ENCODE measurements at places on chromosomes 7 and 10. TPM values are rescaled to one million over a fixed set of nuclear protein-coding genes. Genes with fewer than 3 reads are reported as not detected.

Gene HOXA10
- total RNA-seq: not detected

Gene ZNF479
- total RNA-seq: not detected

Gene C10orf120
- total RNA-seq: not detected

DNA sequence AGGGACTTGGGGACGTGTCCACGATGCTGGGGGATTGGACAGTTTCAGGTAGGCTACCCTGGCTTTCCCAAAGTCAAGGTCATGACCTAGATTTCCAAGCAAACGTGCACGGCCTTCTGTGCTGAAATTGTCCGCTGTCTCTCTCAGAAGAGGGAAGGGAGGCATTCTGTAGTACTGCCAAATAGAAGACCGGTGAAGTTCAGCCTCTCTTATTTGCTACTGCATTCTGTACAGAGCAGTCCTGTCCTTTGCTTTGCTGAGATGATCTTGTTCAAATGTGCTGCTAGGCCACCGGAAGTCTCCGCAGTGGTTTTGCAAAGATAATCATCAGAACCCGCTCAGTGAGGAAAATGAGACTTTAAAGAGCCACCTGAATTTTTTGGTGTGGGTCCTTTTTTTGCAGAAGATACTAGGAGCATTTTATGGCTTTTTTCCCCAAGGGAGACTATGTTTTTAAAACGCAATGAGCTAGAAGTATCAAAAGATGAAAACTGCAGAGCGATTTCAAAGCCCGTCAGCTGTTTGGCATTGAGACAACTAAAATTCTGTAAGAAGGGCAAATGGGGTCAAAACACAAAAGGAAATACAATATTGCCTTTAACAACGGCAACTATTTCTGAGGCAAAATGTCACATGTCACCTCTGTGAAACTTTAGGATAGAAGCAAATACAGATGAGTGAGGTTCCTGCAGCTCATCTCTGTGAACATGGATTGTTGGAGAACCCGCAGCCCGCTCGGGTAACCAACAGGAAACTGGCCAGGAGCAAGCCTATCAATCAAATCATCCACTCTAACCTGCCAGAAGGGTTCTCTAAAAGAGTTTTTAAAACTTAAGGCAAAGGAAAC is 1.3 kb upstream of the NMT2 start:
- DNase-seq: no peak

DNA sequence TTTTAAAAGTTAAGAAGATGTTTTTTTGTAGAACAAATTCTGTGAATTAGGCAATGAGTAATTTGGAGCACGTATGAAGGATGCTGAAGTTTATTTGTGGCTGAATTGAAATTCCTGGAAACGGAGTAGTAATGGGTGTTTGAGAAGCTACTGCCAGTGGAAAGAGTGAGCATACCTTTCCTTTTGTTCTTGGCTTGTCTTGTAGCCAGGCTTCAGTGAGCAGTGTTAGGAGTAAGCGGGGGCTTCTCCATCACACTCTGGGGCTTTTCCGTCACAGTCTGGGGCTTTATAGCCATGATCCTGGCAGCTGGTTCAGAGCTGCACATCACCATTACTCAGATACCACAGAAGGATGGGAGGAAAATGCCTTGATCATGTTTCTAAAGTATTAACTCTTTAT is 32.3 kb downstream of the GARS1 start:
- DNase-seq: no peak

- no peak for DNase-seq
Measured at GRCh38 chr7:44320141-44320540, 5.3 kb downstream of the CAMK2B start.

- no peak for DNase-seq
Measured at GRCh38 chr10:125029584-125030242, 87.8 kb downstream of the ZRANB1 start.

DNA sequence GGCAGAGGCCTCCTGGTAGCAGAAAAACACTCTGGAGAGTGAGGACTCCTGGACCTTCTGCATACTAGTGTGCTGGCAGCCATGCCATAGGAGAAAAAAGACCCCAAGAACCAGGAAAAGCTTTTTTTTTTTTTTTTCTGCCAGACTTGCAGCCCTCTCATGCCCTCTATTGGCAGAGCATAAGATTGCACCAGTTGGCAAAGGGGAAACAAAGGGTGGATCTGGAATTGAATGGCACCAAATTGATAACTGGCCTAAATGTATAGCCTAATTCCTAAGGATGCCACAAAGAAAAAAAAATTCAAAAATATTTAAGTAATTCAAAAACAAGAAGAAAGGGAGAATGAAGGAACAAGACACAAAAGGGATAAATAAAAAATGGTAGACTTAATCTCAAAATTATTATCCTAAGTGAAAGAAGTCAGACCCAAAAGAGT is 112.5 kb upstream of the GHITM start:
- no peak for DNase-seq

DNA sequence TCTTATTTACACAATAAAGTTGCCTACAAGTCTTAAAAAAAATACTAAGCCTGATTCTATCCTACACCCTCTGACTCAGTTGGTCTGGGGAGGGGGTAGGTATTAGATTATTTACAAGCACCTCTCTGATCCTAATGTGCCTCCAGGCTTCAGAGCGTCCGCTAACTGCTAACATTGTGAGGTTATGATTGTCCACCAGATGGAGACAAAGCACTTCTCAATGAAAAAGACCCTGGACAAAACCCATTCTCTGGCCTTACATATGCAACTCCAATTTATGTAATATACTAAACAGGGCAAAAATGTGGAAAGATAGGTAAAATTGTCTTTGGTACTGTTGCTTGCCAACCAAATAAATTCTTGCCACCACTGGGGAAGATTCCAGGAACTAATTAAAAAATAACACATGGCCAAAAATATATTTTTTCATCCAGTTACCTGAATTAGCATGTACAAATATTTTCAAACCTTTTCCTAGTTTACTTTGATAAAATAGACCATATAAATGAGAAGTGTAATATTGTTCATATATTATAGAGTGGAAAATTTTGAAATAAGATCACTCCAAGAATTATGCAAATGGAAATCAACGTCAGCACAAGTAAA is 92.4 kb downstream of the KIF20B start:
- no peak for DNase-seq

DNA sequence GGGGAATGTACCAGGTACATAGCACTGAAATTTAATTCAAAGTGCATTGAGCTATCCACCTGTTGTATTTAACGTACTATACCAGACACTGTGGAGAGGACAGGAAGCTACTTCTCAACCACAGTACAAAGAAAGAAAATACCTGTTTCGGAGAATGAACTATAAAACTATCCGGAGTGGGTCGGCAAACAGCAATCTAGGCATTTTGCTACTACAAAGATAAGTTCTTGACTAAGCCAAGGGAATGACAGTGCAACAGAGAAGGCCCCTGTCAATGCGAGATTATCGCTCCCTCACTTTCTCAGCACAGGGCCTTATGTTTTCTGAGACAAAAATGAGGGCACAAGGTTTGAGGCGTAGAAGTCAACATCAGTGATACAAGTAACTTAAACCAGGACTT is 27.4 kb downstream of the SFMBT2 start:
- no peak for DNase-seq

GRCh38 chr7:35032166-35032565 is 5.1 kb downstream of the DPY19L1 start:
- no peak for DNase-seq

DNA sequence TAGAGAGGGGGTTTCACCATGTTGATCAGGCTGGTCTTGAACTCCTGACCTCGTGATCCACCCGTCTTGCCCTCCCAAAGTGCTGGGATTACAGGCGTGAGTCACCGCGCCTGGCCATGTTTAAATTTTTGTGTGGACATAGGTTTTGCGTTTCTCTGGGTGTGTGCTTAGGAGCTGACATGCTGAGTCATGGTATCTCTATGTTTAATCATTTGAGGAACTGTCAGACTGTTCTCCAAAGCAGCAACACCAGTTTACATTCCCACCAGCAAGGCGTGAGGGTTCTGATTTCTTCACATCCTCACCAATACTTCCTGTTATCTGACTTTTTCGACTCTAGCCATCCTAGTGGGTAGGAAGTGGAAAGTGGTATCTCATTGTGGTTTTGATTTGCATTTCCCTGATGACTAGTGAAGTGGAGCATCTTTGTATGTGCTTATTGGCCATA is 153.7 kb downstream of the DNAJB6 start:
- DNase-seq: no peak

- peak; percentile 68 for DNase-seq
Measured at GRCh38 chr10:5944389-5945189, 32.8 kb downstream of the IL15RA start.

DNA sequence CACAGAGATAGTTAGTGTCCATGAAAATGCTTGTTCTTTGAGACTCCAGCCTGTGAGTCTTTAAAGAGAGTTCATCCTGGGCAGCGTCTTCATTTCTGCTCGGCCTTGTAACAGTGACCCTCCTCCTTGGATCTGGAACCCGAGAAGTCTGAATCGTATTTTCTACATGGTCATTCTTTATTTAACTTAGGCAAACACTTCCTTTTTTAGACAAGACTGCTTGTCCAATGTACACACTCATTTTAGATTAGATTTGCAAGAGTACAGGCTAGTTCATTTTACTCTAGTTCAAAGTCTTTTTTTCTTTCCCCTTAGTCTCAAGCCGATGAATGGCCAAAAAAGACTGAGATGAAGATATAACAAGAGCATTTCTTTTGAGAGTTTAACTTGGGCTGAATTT is 133.5 kb downstream of the CHN2 start:
- no peak for DNase-seq

DNA sequence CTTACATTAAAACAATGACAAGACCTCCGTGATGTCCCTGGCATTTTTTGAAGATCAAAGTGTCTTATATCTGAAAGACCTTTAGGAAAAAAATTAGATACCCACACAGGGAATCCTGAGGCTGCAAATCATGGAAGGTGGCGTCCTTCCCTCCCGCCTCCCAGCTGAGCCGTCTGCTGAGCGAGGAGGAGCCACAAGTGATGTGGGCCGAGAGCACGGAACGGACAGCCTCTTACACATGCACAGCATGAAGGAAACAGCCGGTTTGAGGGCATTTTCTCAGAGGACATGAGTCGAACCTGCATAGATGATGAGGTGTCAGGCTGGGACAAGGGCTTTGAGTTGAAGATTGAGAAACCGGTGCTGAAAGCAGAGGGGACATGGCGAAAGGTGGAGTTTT is 163.3 kb downstream of the ADARB2 start:
- DNase-seq: no peak

DNA sequence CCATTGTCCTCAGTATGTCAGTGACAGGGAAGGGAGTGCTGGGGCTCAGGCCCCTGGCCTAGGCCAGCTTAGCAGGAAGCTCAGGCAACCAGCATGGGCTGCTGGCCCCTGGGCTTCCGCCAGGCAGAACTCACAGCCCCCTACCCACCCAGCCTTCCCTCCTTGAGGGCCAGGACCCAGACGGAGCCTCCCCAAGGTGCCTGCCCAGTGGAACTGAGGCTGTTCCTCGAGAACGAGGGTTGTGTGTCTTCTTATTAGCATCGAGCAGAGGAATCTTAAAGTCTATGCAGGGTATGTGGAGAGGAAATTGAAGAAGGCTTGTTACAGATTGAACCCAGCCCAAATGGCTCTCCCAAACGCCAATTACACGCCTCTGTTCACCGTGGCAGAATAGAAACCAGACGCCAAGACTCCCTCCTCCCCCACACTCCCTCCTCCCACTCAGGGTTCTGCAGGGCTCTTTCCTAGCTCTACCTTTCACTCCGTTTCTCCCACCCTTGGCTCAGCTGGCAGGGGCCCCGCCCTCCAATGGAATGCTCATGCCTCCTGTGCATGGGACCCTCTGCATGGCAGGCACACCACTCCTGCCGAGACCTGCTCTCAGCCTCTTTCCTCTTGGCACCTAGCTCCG is 134.4 kb downstream of the ZMIZ1 start:
- DNase-seq: no peak

- no peak for DNase-seq
Measured at GRCh38 chr7:35533902-35534301, 161.0 kb downstream of the HERPUD2 start.

DNA sequence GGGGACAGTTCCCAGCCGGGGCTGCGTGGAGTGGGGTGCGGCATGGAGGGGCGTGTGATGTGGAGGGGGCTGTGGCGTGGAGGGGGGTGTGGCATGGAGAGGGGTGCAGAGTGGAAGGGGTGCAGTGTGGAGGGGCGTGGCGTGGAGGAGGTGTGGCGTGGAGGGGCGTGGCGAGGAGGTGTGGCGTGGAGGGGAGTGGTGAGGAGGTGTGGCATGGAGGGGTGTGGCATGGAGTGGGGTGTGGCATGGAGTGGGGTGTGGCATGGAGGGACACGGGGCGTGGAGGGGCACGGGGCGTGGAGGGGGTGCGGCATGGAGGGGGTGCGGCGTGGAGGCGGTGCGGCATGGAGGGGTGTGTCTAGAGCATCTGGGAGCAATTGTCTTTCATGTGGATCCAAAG is 33.6 kb downstream of the NKX6-2 start:
- no peak for DNase-seq

GRCh38 chr7:158411232-158411950 is 176.2 kb downstream of the PTPRN2 start:
- DNase-seq: no peak

DNA sequence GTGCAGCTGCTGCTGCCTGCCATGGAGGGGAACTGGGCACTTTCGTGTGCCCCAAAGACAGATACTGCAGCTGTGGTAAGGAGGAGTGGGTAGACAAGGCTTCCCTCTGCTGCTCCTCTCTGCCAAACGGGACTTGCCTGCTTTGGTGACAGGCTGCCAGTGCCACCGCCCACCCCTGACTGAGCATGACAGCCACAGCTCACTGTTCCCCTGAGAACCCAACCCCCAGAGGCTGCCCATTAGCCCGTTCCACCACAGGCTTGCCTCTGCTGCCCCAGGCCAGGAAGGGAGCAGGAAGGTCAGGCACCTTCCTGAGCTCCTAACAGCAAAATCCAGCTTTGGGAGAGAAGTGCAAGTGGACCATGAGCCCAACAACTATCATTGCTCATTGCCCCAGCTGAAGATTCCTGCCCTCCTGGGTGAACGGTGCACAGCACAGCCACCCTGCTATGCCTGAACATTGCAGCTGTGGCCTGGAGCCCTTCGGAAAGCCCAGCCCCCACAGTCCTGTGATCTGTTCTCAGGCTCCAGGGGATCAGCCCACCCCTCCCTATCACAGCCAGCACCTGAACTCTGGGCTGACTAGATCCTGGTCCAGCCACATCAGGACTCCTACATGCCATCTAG is 58.7 kb upstream of the ANTXRL start:
- DNase-seq: no peak

DNA sequence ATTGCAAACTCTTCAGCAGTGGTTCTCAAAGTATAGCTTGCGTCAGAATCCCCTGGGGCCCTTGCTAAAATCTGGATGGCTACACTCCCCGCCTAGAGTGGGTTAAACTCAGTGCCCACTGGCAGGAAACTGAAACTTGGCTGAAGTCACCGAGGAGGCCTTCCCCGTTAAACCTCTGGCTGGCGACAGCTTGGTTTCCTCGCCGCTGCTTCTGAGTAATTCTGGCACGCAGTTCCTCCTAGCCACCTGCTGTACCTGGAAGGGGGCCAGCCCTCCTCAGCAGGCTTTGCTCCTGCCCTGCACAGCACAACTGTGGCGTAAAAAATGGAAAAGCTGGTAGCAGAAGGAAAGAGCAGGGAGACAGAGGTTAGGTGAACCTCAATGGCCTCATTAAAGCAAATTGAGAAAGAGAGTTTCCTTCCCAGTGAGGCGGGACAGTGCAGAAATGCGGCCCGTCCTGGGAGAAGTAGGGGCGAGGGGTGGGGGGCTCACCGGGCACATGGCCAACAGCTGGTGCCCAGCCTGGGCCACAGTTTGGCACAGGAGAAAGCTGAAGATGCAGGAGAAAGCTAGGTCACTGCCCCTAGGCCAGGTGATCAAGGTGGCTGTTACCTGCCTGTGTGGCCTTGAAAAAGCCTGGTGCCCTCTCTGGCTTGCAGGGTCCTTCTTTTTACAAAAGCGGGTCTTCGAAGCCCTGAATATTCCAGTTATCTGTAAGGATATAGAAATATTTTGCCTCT is 46.6 kb downstream of the ALOX5 start:
- DNase-seq: peak; percentile 89
